ENCODE measurements at places on chromosomes 13 and 19.

DNA sequence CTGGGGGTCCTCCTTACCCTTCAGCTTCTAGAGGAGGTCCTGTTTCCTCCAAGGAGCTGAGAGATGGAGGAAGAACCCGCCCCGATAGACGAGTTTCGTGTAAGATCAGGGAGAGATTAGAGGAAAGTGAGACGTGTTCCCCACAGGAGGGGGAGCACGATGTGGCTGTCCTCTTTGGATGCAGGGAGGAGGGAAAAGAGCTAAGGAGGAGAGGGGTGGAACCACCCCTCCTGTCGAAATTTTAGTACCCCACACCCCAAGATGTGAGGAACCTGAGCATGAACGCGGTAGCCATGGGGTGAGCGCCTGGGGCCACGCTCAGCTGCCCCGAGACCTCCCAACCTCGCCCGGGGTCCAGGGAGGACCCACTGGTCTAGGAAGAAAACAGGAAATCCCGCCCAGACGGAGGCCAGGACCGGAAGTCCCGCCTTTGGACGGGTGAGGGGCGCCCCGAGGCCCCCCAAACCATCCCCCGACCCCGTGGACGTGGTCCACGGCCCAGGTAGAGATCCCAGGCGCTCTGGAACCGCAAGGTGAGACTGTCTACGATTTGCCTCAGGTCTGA, 1.2 kb downstream of the AKT1S1 start:
- DNase-seq: no peak

- no peak for DNase-seq
These were observed 144.4 kb downstream of the ZNF675 start for GRCh38 chr19:23542562-23542961.

GRCh38 chr13:98506322-98506721, 70.6 kb downstream of the STK24 start:
- DNase-seq: no peak

GRCh38 chr19:6654347-6655310, 15.3 kb downstream of the TNFSF14 start:
- DNase-seq: no peak

DNA sequence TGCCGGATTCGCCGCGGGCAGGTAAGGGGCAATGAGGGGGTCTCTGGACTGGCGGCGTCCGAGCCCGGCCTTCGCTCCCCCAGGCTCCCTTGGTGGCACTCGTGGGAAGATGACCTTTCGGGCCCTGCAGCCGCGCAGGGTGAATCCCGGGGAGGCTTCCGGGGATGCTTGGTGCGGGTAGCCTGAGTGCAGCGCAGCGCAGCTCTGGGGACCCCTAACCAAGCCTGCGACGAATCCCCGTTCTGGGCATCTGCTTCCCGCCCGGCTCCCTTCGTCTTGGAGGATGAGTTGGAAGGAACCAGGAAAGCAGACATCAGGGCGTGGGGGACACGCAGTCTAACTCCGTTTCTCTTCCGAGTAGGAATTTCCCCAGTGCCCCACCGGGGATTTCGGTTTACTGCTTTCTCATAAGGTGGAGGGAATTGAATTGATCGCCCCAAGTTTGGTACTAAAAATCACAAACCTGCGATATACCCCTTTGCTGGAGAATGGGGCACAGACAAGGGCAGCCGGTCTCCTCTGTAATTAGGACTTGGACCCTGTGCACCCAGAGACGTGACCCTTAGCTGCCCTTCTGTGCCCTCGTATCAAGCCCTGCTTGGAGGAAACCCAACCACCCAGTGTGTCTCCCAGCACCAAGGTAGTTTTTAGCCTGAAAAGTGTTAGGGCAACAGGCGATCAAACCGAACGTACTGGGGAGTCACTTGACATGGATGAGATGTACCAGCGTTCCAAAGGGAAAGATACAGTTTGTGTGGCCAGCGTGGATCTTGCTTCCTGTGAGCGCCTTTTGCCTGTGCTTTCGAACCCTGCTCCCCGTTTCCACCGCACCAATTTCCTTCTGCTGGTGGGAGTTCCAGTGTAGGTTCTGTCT, 1.0 kb downstream of the GPC5 start:
- DNase-seq: no peak

DNA sequence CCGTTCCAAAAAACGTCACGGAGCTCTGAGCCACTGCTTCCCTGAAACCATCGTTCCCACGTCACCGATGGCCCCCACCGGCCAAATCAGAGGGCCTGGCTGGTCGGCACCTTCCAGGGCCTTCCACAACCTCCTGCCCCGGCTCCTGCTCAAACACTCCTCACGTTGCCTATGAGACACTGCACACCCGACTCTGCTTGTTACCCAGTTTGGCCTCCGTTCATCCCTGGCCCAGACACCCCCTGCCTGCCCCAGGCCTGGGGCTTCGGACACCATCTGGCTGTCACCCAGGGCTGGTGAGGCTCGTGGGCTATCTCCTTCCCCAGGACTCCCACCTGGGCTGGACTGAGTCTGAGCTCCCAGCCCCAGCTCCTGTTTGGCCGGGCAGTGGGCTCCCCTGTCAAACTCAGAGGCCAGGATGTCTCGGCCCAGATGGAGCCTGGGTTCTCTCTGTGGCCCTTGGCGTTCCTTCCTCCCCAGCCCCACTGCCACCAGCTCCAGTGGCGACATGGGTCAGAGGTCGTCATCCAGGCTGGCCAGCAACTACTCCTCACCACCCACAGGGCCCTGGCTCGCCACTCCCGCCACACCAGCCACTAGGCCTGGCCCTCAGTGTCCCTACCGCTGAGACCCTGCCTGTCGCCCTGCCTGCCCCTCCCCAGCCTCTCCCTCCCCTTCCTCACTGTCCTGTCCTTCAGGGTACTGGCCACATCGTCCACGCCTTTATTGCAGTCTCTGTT, 17.7 kb downstream of the CERS1 start:
- no peak for DNase-seq

All from GM04503 (cell line).